ENCODE measurements at places on chromosomes 6 and 20. TPM values are rescaled to one million over a fixed set of nuclear protein-coding genes. Genes with fewer than 3 reads are reported as not detected.

The CPXM1 gene
- total RNA-seq, result 0.34 TPM

DNA sequence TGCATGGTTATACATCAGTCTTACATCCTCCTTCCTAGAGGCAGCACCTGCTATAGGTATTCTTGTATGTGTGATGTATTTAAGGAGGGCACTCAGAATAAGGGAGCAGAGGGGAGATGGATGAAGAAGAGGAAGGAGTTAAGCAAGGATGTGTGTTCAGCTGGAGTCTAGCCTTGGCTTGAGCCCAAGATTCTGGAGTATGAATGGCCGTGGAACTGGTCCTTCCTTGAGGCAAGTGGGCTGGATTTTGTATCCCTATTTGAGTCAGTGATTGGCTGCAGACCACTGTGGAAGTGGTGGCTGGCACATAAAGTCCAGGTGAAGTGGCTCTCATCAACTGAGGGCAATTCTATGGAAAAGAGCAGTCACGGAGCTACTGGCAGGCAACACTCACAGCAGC is 112.0 kb upstream of the RNF24 start:
- peak; percentile 42 for DNase-seq

The PRIM2 gene
- total RNA-seq, result 16.2 TPM

The PSORS1C2 gene
- total RNA-seq, result not detected

GRCh38 chr6:24761193-24761835 is 13.4 kb upstream of the GMNN start:
- no peak for DNase-seq

The SSTR4 gene
- total RNA-seq, result not detected

DNA sequence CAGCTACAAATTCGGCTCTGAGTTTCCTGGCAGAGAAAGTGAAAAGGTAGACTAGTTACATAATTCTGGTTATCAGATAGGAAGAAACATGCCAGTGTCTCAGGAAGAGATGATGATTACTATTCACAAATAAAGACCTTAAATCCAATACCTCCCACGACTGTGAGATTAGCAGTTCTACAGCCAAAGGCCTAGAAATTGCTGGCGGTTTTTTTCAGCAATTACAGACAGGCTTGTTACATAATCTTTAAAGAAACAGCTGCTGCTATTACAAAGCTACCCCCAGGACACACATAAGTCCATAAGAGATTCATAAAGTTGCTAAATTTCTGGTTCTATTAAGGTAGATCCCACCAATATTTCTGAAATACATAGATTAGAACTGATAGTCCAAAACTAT is 40.2 kb downstream of the PIGU start:
- no peak for DNase-seq

The SYCP2L gene
- total RNA-seq, result 0.17 TPM

The C6orf15 gene
- total RNA-seq, result not detected

GRCh38 chr6:15449011-15449410 is 203.1 kb downstream of the JARID2 start:
- DNase-seq, result peak; percentile 30

- peak; percentile 98 for DNase-seq
Measured at GRCh38 chr6:132063738-132064137, 112.6 kb upstream of the CCN2 start.

- DNase-seq, result peak; percentile 8
Measured at GRCh38 chr20:5949943-5950270, 426 bp downstream of the TRMT6 start.

- DNase-seq, result peak; percentile 36
Measured at GRCh38 chr6:158149641-158150040, 18.4 kb downstream of the SERAC1 start.

- no peak for DNase-seq
Measured at GRCh38 chr20:55678126-55678525, 327.2 kb downstream of the CBLN4 start.

- no peak for DNase-seq
Measured at GRCh38 chr6:88050140-88050818, 2.6 kb downstream of the SPACA1 start.

The MRPS10 gene
- 34.0 TPM for total RNA-seq

DNA sequence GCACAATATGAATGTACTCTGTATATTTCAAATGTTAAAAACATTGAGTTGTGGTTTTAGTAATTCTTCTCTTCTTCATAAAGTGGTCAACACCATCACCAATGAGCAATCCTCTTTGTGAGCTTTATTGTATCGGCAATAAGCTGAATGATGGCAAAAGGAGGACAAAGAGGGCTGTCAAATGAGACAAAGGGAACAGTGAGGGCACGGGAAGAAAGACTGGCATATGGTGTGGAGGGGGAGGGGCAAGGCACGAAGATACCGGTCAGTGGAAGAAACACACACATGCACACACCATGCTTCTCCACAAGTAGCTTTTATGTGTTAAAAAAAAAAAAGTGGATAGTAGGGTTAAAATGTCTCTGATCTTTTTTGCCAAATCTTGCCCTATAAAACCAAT is 506.8 kb upstream of the CITED2 start:
- DNase-seq, result no peak

DNA sequence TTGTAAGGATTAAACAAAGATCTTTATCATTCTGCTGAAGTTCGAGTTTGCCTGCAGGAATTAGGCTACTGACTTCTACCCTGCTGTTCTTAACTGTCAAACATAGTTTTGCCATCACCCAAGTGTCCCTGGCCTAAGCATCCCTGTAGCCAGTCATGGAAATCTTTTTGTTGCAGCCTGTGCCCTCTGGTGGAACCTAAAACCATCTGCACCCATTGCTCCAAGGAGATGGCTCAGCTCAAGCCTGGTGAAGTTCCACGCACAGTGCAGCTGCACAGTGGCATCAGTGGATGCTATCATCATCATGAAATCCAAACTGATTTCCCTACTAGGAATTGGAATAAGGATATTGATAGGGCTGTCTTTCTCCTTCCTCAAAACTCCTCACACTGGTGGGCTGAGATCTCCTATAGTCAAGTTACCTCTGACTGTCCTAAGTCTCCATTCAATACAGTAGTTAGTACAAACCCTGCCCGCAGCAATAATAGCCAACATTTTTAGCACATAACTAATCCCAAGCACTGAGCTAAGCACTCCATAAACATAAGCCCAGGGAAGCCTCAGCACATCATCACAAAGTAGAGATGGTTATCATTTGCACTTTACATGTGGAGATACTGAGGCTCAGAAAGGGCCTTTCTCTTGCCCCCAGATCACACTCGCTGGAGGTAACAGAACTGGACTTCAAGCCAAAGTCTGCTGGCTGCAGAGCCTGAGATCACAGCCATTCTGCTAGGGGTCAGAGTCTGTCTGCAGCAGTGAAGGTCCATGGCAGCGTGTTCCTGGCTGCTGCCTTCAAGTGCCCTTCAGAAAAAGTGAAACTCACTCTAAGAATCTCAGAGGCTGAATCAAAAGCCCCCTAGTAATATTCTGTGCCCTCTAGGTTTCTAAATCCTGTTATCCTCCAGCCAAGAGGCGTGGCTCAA is 77.2 kb upstream of the MC3R start:
- DNase-seq, result no peak

DNA sequence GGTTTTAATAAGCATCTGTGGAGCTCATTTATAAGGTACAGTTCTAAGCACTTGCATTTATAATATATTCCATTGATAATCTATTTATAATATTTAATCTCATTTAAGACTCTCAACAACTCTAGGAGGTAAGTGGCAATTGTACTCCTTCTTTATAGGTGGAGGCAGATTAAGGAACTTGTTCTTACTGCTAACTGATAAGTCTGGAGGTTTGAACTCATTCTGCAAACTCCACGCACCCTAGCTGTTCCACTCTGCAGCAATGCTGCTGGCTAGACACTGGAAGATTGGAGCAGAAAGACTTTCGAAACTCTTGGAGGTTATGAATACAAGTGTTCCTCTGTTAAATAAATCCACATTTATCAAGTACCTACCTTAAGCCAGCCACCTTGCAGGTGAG is 793 bp upstream of the HDAC2 start:
- DNase-seq, result peak; percentile 7

Data from dermis blood vessel endothelial cell (primary cell).